ENCODE measurements at places on chromosomes 6 and 20. TPM values are rescaled to one million over a fixed set of nuclear protein-coding genes. Genes with fewer than 3 reads are reported as not detected.

DNA sequence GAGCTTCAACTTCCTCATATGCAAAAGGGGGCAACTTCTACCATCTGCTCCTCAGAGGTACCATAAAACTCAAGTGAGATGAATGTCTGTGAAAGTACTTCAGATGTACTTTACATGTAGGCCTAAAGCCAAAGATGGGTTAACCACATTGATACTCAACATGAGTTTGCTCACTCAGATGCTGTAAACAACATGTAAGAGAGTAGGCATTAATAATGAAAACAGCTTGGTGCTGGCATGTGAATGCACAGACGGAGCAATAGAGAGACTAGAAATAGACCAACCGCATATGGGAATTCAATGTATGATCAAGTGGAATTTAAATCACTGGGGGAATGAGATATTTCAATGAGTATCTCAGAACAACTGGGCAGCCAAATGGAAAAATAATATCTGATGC, 143.8 kb upstream of the CDYL start:
- H3K36me3 ChIP-seq, result no peaks in the 10 kb centered on the region
- DNase-seq, result no peak
- no peaks in the 10 kb centered on the region for H3K27me3 ChIP-seq
- no peak overlapping the region for H3K27ac ChIP-seq

- H3K4me3 ChIP-seq, result no peak overlapping the region
- no peaks in the 10 kb centered on the region for H3K4me1 ChIP-seq
- no peak for DNase-seq
- no peaks in the 10 kb centered on the region for H3K27me3 ChIP-seq
Measured at GRCh38 chr6:36290668-36291620, 21.1 kb downstream of the PNPLA1 start.

- H3K4me3 ChIP-seq, result no peak overlapping the region
- H3K4me1 ChIP-seq, result no peaks in the 10 kb centered on the region
- no peaks in the 10 kb centered on the region for H3K36me3 ChIP-seq
- DNase-seq, result no peak
- no peaks in the 10 kb centered on the region for H3K27me3 ChIP-seq
Measured at GRCh38 chr20:38055294-38055693, 21.7 kb downstream of the RPRD1B start.

GRCh38 chr6:30019819-30020218, 41.2 kb upstream of the POLR1H start:
- no peaks in the 10 kb centered on the region for H3K4me1 ChIP-seq
- peaks cover 17% of the 10 kb centered on the region for H3K36me3 ChIP-seq
- H3K4me3 ChIP-seq, result no peak overlapping the region
- no peak for DNase-seq
- H3K27me3 ChIP-seq, result no peaks in the 10 kb centered on the region

DNA sequence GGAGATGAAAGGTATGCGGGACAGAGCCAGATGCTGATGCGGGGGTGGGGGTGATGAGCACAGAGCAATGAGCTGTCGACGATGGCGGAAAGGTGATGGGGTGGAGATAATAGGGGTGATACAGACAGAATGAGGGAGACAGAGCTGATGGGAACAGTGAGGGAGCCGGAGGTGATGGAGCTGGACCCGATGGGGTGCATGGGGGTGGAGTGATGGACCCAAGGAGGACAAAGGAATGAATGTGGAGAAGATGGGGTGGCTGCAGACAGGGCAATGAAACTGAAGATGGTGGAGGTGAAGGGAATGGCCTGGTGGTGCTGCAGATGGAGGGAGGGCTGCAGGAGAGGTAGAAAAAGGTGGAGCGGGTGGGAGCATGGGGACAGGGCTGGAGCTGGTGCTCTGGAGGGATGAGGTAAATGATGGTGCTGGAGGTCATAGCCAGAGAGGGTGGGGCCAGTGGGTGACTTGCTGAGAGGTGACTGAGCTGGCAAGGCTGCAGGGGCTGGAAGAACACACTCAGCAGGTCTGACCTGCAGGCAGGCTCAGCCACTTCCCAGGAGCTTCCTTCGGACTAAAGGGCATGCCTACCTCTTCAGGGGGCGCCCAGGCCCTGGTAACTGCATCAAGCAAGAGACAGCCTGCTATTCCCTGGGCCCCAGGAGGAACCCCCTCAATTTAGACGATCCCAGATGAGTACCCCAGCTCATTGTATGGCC, 6.0 kb upstream of the FOXS1 start:
- H3K4me3 ChIP-seq, result no peak overlapping the region
- H3K27me3 ChIP-seq, result peaks cover 23% of the 10 kb centered on the region
- no peak for DNase-seq

GRCh38 chr6:148109732-148110131, 232.9 kb upstream of the SASH1 start:
- no peaks in the 10 kb centered on the region for H3K27me3 ChIP-seq
- no peaks in the 10 kb centered on the region for H3K4me1 ChIP-seq
- no peak overlapping the region for H3K4me3 ChIP-seq
- DNase-seq, result no peak

DNA sequence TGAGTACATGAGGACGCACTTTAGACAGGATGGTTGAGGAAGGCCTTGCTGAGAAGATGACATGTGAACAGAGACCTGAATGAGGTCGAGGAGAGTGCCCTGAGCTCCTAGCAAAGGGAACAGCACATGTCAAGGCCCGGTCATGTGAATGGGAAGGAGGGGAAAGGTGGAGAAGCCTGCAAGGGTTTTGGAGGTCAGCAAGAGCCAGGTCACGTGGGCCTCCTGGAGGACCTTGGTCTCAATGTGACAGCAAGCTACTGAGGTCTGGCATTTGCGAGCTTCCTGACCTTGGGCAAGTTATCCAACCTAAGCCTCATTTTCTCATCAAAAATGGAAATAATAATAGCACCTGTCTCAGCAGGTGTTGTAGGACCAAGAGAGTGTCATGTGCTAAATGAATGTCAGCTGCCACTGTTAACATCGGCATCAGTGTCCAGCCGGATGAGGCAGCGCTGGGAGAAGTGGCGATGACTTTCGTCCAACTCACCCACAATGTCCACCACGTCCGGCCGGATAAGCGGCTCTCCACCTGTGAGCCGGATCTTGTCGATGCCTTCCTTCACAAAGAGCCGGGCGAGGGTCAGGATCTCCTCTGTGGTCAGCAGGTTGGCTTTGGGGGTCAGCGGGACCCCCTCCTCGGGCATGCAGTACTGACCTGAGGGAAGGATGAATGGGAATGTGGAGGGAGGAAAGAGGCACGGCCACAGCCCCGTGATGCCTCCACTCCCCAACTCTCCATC, 8.9 kb downstream of the MOCS1 start:
- no peaks in the 10 kb centered on the region for H3K27me3 ChIP-seq
- no peak overlapping the region for H3K4me3 ChIP-seq
- no peaks in the 10 kb centered on the region for H3K36me3 ChIP-seq
- H3K27ac ChIP-seq, result no peak overlapping the region
- H3K4me1 ChIP-seq, result peaks cover 17% of the 10 kb centered on the region

DNA sequence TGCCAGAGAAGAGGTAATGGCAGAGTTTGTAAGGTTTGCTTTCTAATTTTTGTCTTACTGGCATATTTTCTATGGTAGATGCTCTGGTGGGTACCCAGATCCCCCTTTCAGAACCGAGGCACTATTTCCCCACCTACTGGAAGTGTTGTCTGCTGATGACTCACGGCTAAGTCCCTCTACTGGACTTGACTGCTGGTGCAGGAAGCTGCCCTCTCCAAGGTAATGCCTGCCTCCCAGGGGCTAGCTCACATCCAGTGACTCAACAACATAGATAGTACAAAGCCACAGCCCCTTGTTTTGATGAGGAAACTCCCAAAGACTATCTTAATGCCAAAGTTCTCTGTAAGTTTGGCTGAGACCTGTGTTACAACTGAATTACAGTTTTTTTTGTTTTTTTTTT, 285.4 kb upstream of the FLRT3 start:
- no peaks in the 10 kb centered on the region for H3K27me3 ChIP-seq
- no peaks in the 10 kb centered on the region for H3K36me3 ChIP-seq
- no peak for DNase-seq

GRCh38 chr6:135306740-135307420, 125.8 kb downstream of the MYB start:
- H3K4me3 ChIP-seq, result no peak overlapping the region
- DNase-seq, result no peak
- H3K27me3 ChIP-seq, result no peaks in the 10 kb centered on the region
- H3K27ac ChIP-seq, result no peak overlapping the region
- H3K36me3 ChIP-seq, result no peaks in the 10 kb centered on the region
- H3K4me1 ChIP-seq, result peaks cover 4% of the 10 kb centered on the region

- no peaks in the 10 kb centered on the region for H3K36me3 ChIP-seq
- H3K27me3 ChIP-seq, result no peaks in the 10 kb centered on the region
- H3K4me1 ChIP-seq, result peaks cover 7% of the 10 kb centered on the region
Measured at GRCh38 chr20:47405775-47406325, 49.4 kb upstream of the ZMYND8 start.

GRCh38 chr20:64115171-64115911, 8.0 kb upstream of the NPBWR2 start:
- H3K4me3 ChIP-seq, result no peak overlapping the region
- H3K36me3 ChIP-seq, result no peaks in the 10 kb centered on the region
- H3K27ac ChIP-seq, result no peak overlapping the region
- H3K27me3 ChIP-seq, result no peaks in the 10 kb centered on the region

GRCh38 chr20:34316196-34316814, 13.2 kb upstream of the AHCY start:
- peaks cover 17% of the 10 kb centered on the region for H3K4me1 ChIP-seq
- no peak overlapping the region for H3K27ac ChIP-seq
- no peaks in the 10 kb centered on the region for H3K27me3 ChIP-seq

DNA sequence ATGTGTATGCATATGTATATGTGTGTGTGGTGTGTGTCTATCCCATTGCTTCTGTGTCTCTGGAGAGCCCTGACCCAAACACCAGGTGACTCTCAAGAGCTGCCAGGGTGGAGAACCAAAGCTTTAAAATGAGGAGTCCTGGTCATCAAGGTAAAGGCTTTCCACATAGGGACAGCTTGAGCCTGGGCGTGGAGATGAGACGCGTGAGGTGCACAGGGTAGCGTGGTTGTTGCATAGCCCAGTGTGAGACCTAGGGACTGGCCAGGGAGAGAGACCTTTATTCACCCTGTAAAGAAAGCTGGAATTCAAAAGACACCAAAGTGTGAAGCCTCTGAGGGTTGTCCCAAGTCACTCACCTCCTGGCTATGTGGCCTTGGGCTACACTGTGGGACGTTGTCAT, 149.1 kb downstream of the SYCP2 start:
- H3K36me3 ChIP-seq, result no peaks in the 10 kb centered on the region
- H3K27ac ChIP-seq, result no peak overlapping the region
- H3K4me3 ChIP-seq, result no peak overlapping the region
- DNase-seq, result no peak
- no peaks in the 10 kb centered on the region for H3K27me3 ChIP-seq
- no peaks in the 10 kb centered on the region for H3K4me1 ChIP-seq

DNA sequence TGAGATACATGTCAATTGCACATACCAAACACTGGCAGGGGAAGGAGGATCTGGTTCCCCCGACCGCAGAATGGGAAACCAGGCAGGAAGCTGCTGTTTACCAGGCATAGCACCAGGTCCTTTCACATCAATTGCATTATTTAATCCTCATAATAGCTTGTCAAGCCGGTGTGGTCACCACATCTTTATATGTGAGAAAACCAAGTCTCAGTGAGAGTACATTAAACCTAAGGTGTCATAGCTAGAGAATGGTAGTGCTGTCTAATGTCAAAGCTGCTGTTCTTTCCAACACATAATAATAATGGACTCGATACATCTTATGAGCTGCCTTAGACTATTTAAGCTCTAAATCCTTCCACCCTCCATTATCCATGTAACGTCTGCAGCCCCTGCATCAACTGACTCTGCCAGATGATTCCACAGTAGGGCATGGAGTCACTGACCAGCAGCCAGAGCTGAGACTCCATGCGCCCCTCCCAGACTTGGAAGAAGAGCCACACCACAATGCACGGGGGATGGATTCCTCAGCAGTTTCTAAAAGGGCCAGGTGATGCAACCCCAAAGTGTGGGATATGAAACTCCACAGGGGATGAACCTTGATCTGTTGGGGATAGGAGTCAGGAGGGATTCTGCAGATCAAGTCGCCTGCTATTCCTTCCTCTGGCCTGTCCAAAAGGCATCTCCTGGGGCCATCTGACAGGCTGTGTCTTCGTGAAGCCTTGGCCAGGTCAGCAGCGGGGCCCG, 71.8 kb downstream of the GPR6 start:
- no peak overlapping the region for H3K27ac ChIP-seq
- H3K36me3 ChIP-seq, result no peaks in the 10 kb centered on the region
- DNase-seq, result no peak
- H3K4me1 ChIP-seq, result no peaks in the 10 kb centered on the region

DNA sequence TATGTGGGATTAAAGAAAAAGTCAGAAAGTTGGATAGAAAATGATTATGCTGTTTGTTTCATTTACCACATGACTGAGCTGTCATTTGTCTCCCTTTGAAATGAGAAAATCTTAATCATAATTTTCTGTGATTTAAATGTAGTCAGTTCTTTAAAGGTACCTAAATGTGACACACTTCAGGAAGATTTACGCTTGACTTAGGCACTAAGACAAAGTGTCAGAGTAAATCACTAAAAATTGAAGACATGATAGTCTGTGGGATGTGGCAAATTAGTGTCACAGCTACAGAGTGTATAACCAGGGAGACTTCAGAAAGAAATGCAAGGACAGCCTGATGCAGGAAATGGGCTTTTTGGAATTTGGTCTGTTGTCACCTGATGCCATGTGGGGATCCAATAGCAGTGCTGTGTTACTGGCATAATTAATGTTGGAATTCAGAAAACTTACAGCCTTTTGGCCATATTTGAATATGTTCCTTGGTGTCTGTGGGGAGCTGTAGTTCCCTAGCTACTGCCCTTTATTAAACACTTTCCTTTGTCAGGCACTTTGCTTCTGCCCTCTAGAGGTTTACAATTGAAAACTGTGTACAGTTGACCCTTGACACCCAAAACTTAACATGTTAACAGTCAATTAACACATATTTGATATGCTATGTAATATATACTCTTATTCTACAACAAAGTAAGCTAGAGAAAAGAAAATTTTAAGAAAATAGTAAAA, 493.8 kb downstream of the UTRN start:
- H3K36me3 ChIP-seq, result peaks cover 42% of the 10 kb centered on the region
- no peak for DNase-seq
- H3K4me3 ChIP-seq, result no peak overlapping the region
- H3K4me1 ChIP-seq, result no peaks in the 10 kb centered on the region
- H3K27ac ChIP-seq, result no peak overlapping the region
- no peaks in the 10 kb centered on the region for H3K27me3 ChIP-seq

RAET1L gene
- not detected for total RNA-seq

FABP7 gene
- not detected for total RNA-seq

WFDC5 gene
- total RNA-seq, result not detected

GMPR gene
- 14.1 TPM for total RNA-seq

MICB gene
- 1.0 TPM for total RNA-seq

TPBG gene
- 12.3 TPM for total RNA-seq

CLDN20 gene
- 2.9 TPM for total RNA-seq

FAM83B gene
- total RNA-seq, result not detected

TDRD6 gene
- 0.60 TPM for total RNA-seq

All from tibial nerve (tissue), 4 donors.